Melanocyte of skin (primary cell): ENCODE measurements at places on chromosomes 5 and 9. TPM values are rescaled to one million over a fixed set of nuclear protein-coding genes. Genes with fewer than 3 reads are reported as not detected.

Gene OR1J2
- total RNA-seq, result not detected in 2 replicates

Gene PHYKPL
- 16.9 and 29.8 TPM in 2 replicates for total RNA-seq

Gene PRRX2
- total RNA-seq, result not detected in 2 replicates

Gene GFI1B
- total RNA-seq, result under 0.01 TPM in 1 of 2 replicates, not detected in the other

Gene FOXI1
- total RNA-seq, result not detected in 2 replicates

Gene WDR38
- total RNA-seq, result not detected in 2 replicates

Gene PLAC8L1
- 0.73 TPM in 1 of 2 replicates, not detected in the other for total RNA-seq
